ENCODE measurements at places on chromosomes 6 and 20.

DNA sequence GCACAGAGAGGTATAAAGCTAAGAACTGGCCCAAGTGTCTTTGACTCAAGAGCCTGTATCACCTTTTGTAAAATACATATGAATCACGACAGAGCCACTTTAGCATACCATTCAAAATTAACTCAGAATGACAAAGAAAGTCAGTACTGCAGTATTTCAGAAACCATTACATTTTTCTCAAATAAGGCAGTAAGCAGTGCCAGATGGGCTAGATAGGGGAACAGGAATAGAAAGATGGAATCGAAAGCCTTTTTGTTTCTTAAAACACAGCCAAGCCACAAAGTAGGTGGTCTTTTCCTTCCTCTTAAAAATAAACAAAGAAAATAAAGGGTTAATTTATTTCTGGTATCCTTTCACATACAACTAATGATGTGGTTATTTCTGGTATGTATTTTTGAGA, 10.3 kb downstream of the CLDN20 start:
- no peak for DNase-seq

- DNase-seq, result no peak
Observed at GRCh38 chr6:19896693-19897010, 59.5 kb downstream of the ID4 start.

DNA sequence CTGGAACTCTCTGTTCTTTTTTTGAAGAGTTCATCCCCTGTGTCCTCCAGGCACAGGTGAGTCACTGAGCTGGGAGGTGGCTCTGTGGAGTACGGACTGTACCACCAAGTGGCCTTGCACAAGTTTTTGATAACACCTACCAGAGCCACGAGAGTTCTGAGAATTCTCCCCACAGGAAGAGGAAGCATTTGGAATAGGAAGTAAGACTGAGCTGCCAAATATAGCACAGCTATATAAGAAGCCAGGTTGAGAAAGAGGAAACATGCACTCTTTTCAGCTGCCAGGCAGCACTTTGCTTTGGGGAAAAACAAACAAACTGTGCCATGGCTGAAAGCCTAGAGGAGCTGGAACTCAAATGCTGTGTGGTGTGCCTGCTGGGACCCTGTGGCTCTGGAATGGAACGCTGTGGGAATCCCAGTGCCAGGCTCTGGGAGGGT, 70.8 kb upstream of the RIPOR2 start:
- DNase-seq, result peak; percentile 43

DNA sequence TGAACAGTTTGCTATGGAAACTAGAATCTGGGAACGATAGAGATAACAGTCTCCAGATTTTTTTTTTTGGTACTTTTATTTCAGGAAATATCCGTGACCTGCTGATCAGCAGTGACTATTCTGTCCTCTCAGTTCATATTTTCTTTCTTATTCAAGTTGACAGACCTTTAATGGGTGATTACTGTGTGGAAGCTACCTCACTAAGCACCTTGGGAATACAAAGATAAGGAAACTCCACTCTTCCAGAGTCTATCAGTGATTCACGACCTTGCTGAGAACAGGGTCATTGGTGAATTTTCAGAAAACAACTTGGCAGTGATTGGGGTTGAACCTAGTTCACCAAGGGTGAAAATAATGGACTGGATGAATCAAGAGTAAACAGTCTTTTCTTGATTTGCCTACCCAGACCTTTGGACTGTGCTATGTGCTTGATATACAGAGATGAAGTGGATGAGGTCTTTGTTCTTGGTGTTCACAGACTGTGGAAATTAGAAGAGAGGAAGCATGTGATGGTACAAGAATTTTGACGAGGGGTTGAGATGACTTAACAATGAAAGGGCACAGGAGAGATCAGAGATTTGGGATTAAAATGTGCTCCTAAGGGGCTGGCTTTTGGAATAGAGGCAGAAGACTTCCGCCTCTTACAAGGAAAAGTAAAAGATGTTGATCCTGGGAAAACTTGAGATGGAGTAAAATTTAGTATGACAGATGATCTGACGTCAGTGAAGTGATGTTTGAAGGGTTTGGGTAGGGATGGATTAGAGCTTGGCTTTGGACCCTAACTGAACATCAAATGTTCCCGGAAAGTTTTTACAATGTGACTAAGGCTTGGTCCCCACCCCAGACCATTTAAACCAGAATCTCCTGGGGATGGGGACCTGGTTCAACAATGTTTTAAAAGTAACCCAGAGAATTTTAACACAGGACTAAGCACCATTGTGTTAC, 1.2 kb downstream of the KAT14 start:
- no peak for DNase-seq

DNA sequence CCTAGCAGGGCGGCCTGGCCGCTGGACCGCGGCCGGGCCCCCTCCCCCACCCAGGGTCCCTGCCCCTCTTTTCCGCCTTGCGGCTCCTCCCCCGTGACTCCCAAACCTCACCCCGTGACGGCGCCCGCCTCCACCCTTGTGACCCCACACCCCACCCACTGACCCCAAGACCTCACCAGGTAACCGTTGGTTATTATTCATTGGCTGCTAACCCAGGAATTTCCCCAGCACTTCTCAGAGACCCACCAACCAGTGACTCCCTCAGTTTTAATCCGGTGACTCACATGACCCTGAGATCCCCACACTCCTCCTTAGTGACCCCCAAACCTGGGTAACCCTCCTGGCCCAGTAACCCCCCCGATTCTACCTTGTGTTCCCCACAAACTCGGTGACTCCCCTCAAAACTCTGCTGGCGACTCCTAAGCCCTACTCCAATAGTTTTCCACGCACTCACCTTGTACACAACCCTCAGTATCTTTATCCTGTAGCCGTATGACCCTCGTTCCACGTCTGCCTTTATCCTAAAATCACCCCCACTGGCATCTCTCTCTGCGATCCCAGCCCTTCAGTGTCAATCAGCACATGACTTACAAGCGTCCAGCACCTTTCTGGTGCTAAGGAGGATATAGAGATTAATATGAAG, 534 bp downstream of the ZNF76 start:
- peak; percentile 63 for DNase-seq

GRCh38 chr6:11018225-11018624, 25.9 kb downstream of the ELOVL2 start:
- no peak for DNase-seq

GRCh38 chr20:58179432-58180099, 48.9 kb downstream of the ANKRD60 start:
- DNase-seq, result peak; percentile 83

DNA sequence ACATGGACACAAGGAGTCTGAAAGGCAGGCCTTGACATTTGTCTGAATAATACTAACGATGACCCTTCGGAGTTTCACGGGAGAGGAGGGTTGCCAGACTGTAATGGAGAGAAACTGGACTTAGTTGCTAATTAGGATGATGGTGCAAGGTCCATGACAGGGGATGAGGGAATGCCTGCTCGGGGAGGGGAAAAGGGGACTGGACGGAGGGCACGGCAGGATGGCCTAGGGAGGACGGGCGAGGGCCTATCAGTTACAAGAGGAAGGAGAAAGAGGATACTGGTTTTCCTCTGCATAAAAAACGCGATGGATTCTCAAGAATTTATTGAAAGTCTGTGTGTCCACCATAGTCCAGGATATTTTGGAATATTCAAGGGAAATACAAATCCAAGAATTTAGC, 42.7 kb downstream of the IRAK1BP1 start:
- no peak for DNase-seq

GRCh38 chr6:99026135-99026534, 78.4 kb upstream of the FBXL4 start:
- peak; percentile 12 for DNase-seq

DNA sequence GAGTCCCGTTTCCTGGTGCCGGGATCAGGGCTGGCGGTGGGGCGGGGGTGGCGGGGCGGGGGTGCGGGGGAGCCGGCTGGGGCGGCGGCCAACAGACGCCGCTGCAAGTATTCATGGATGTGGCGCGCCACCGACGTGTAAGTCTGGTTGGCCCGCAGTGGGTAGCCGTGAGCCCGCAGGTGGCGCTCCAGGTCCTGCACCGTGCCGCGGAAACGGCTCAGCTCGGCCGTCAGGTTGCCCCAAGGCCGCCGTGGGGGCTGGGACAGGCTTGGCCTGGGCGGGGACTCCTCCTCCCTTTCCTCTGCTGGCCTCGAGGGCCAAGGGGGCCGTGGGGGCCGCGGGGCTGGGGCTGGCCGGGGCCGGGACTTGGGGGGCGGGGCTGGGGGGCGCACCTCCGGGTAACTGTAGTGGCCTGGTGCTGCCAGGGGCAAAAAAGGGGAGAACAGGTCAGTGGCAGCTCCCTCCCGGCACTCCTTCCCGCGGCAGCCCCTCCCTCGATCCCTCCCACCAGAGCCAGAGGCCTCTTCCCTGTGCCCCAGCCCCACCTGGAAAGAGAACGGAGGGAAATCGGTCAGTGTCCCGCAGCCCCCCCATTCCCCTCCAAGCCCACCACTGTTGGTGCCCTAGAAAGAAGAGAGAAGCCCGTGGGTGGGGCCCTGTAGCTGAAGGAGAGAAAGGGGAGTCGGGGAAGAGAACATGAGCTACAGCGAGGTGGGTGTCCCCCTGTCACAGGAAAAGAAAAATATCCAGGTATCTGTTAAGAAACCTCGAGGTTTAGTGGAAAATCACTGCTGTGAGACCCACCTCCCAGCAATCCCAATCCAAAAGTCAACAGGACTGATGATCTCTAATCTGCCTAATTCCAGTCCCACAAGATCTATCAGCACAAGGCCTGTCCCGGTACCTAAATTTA, 21.3 kb downstream of the TNXB start:
- peak; percentile 80 for DNase-seq

GRCh38 chr20:63361519-63362435, 628 bp upstream of the CHRNA4 start:
- DNase-seq, result no peak

GRCh38 chr20:44540834-44541233, 19.0 kb upstream of the SERINC3 start:
- DNase-seq, result no peak

DNA sequence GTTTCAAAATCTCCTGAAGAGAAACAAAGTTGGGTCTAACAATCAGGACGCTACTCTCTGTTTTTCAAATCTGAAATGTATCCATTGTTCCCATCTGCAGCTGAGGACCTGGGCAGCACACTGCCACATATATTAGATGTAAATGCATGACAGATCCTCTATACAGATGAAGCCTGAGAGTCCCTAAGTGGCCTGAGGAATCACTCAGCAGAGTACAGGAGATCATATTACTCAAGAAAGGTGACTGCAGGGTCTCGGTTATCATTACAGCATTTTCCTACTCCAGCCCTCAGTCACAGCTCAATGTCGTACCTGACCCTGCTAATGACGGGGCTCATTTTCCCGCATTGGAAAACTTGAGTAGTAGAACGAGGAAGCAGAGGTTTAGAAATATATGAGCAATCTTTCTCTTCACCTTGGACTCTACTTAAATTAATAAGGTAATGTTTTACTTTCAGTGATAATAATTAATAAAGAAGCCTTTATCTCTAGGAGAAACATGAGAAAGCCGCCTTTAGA, 256.2 kb upstream of the IRAK1BP1 start:
- DNase-seq, result no peak

DNA sequence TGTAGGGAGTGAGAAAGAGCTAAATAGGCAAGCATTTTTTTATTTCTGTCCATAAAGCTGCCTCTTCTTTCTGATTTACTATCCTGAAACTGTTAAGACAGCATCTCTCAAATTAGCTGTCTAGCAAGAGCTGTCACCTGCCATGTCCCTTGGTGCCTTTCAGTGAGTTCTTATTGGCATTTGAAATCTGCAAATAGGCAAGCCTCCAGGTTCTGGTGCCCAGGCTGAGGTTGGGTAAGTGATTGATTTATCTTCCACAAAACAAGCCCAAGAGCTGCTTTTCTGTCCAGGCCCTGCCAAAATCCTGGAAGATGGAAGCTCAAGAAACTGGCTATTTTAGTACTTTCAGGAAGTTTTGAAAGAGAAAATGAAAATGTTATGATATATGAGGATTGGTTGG, 22.4 kb downstream of the MANEA start:
- no peak for DNase-seq

GRCh38 chr6:112651239-112651638, 304.1 kb downstream of the RFPL4B start:
- no peak for DNase-seq

- DNase-seq, result no peak
Observed at GRCh38 chr6:95846652-95847051, 169.1 kb upstream of the FUT9 start.

DNA sequence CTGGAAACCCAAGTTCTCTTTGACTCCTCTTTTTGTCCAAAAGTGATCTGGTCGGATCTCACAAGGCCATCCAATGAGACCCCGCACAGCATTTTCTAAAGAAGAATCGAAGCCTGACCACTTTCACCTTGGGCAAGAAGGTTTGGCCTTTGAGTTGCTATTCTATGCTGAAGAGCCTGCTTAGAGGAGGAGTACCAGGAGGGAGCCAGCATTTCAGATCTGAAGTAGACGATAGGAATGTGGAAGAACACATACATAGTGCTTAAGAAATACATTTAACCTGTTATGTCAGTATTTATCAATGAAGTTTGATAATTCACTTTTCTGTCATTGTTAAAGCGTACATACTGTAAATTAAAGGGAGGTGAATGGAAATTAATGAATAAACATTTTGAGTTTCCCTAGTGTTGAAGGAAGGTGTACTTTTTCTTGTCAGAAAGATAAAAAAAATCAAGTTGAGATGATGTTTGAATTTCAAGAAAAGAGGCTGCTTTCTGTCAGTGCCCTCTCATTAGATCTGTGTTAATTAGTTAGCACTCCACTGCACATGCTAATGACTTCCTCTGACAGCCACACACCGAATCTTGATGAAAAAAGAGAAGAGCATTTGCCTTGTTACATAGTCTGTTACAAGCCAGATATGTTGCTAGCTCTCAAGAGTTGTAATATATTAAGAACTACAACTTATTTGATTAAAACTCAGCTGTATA, 10.9 kb upstream of the TDRD6 start:
- no peak for DNase-seq

GRCh38 chr20:6122873-6123648, at the start of gene FERMT1:
Gene FERMT1, minus strand, starts transcription at chr20:6123030. Its CDS starts 3,476 bp downstream, at chr20:6119554.
- peak; percentile 3 for DNase-seq

DNA sequence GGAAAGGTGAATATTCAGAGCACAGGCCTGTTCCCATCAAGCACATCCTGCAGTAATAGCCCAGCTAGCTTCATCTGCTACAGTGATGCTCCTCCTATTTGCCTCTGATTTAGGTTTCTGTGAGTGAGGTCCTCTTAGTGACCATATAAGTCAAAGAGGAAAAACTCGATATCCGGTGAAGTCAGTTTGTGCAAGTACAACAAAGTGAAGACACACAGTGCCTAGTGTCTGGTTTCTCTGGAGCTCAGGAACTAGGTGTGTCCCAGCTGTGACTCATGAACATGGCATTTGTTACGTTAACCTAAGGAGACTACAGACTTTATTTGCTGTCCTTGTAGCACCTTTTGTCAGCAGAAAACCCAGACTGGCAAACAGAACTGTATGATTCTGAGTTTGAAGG, 33.9 kb downstream of the EDN1 start:
- DNase-seq, result no peak

GRCh38 chr6:921400-921799, 228.5 kb upstream of the EXOC2 start:
- DNase-seq, result no peak
